ENCODE measurements at places on chromosomes 4 and X. TPM values are rescaled to one million over a fixed set of nuclear protein-coding genes. Genes with fewer than 3 reads are reported as not detected.

The DOCK11 gene
- total RNA-seq: 22.5 TPM

The SOWAHB gene
- 7.1 TPM for total RNA-seq

The KLHL2 gene
- 12.7 TPM for total RNA-seq

The USP26 gene
- not detected for total RNA-seq

The HHIP gene
- total RNA-seq: 1.6 TPM

The STS gene
- 5.2 TPM for total RNA-seq

The ENPP6 gene
- 3.9 TPM for total RNA-seq

The SUPT20HL1 gene
- not detected for total RNA-seq

The FAM90A26 gene
- not detected for total RNA-seq

The PHKA1 gene
- 6.4 TPM for total RNA-seq

The RPL39 gene
- total RNA-seq: 1,011 TPM

The VCX3A gene
- total RNA-seq: not detected

The NKX3-2 gene
- 0.06 TPM for total RNA-seq

The RBM46 gene
- not detected for total RNA-seq

The SPATA18 gene
- total RNA-seq: 1.9 TPM

The PLS3 gene
- 146 TPM for total RNA-seq

The TLR1 gene
- total RNA-seq: 7.6 TPM

The MAGEA6 gene
- not detected for total RNA-seq

The MTHFD2L gene
- total RNA-seq: 25.3 TPM

The CITED1 gene
- 8.6 TPM for total RNA-seq

The SSX4 gene
- total RNA-seq: not detected

The ZNF280C gene
- 6.0 TPM for total RNA-seq

The UGT2B11 gene
- not detected for total RNA-seq

The UGT2B15 gene
- not detected for total RNA-seq
